ENCODE measurements at places on chromosomes 11 and 22.

DNA sequence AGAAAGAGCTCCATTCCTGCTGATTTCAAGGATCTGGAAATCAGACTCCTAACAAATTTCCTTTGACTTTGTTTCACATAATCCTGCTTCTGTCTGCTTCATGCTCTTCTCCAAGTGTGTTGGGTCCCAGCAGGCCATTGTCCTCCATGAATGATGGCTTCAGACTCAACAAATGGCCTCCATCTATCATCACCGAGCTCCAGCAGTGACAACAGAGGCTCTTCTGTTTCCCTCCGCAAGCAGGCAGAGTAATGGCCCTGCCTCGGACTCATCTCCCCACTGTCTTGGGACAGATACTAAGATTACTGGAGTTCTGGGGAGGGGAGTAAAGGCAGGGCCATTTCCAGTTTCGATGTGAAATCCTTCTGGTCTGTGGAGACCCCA lies 127.3 kb downstream of the TENM4 start:
- H3K36me3 ChIP-seq: no peaks in the 10 kb centered on the region
- no peak for DNase-seq
- H3K4me3 ChIP-seq: no peak overlapping the region

DNA sequence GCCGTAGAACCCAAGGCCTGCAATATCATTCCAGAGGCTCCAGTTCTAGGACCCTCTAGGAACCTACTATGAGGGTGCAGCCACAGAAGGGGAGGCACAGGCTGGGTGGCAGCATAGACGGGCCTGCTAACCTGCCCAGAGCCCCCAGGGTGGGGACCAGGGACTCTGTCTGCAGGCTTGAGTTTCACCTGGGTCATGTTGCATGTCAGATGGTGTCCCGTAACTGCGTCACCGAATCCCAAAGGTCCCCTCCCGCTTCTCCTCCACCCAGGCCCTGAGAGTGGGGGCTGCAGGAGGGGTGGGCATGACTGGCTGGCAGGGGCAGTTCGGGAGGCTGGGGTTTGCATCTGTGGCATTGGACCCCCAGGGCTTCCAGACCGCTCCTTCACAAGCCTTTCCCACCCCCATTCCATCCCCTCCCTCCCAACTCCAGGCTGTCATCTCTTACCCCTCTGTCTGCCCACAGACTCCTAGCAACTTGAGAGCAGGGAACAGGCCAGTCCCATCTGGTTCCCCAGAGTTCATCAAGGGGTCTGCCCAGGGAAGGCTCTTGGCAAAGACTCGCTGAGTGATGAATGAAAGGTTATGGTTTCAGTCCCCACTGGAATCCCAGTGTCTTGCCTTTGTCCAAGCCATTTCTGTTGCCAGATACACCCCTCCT lies 16.3 kb downstream of the MYO7A start:
- no peak overlapping the region for H3K4me3 ChIP-seq
- no peak for DNase-seq
- peaks cover 33% of the 10 kb centered on the region for H3K4me1 ChIP-seq
- H3K27ac ChIP-seq: no peak overlapping the region
- peaks cover 4% of the 10 kb centered on the region for H3K27me3 ChIP-seq
- H3K36me3 ChIP-seq: no peaks in the 10 kb centered on the region

DNA sequence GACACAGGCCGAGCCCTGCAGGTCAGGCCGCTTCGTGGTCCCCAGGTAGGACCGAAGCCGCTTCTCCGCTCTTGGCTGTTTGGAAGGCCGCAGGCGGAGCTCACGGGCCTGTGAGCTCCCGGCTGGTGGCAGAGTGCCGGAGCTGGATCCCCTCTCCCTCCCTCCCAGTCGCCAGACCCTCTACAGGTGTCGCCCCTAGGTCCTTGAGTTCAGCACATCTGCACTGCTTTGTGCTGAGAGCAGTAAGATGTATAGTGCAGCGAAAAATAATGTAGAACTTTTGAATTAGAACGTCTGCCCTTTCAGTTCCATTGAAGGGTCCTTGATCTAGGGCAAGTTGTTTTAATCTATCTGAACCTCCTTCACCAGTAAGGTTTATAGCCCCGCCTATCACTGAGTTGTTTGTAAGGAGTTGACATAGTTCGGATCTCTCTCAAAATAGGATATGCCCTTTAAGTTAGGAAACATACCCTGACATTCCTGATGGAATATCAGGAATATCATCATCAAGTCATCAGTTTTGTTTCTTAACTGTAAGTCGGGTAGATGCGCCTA lies 419 bp downstream of the ANKRD49 start:
- H3K4me3 ChIP-seq: peak overlapping the region; percentile 85
- H3K27me3 ChIP-seq: no peaks in the 10 kb centered on the region
- peaks cover 12% of the 10 kb centered on the region for H3K36me3 ChIP-seq
- H3K4me1 ChIP-seq: peaks cover 12% of the 10 kb centered on the region

- no peaks in the 10 kb centered on the region for H3K27me3 ChIP-seq
- no peak overlapping the region for H3K27ac ChIP-seq
- H3K4me3 ChIP-seq: no peak overlapping the region
- no peaks in the 10 kb centered on the region for H3K36me3 ChIP-seq
- no peak for DNase-seq
Observed at GRCh38 chr11:91396236-91397133, 828.1 kb upstream of the FAT3 start.

DNA sequence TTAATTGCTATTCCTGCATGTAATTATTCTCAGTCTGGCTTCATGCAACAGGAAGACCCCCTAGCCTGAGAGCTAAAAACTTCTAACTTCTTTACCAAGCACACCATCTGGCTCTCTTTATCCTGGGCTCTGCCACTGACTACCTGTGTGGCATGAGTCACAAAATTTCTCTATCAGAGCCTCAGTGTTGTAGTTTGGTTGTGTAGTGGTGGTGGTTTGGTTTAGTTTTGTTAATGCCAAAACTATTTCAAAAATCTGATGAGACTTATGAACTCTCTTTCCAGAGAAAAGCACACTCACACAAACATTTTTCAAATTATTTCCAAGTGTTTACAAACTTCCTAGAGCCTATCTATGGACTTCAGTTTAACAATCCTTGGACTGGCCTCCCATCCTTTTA lies 7.5 kb upstream of the IL17RA start:
- H3K36me3 ChIP-seq: no peaks in the 10 kb centered on the region
- no peak for DNase-seq
- H3K4me1 ChIP-seq: no peaks in the 10 kb centered on the region
- no peaks in the 10 kb centered on the region for H3K27me3 ChIP-seq

DNA sequence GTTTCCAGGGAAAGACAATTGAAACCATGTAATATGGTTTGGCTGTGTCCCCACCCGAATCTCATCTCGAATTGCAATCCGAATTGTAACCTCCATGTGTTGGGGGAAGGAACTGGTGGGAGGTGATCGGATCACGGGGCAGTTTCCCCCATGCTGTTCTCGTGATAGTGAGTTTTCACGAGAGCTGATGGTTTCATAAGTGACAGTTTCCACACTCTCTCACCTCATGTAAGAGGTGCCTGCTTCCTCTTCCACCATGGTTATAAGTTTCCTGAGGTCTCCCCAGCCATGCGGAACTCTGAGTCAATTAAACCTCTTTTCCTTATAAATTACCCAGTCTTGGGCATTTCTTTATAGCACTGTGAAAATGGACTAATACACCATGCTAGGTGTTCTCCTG lies 148.3 kb upstream of the CADM1 start:
- no peak overlapping the region for H3K4me3 ChIP-seq
- DNase-seq: no peak
- H3K36me3 ChIP-seq: no peaks in the 10 kb centered on the region
- H3K4me1 ChIP-seq: peaks cover 22% of the 10 kb centered on the region

GRCh38 chr11:131064373-131064991 lies 148.2 kb upstream of the SNX19 start:
- DNase-seq: peak; percentile 88
- peaks cover 5% of the 10 kb centered on the region for H3K4me1 ChIP-seq
- no peaks in the 10 kb centered on the region for H3K36me3 ChIP-seq

DNA sequence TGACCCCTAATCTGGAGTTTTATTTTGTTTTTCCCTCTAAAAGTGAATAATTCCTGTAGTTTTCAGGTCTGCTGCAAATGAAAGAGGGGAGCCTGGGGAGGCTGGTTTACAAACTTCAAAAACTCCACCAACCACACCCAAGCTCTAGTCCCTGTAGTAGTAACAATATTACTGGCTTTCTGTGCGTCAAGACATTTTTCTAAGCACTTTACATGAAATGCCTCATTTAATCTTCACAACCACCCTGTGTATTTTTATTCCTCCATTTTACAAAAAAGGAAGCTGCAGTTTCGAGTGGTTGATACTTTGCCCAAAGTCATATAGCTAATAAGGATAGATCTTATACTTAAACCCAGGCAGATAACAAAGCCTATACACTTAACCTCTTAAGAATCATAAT lies 23.5 kb downstream of the CTNND1 start:
- H3K27ac ChIP-seq: no peak overlapping the region
- H3K36me3 ChIP-seq: no peaks in the 10 kb centered on the region
- H3K27me3 ChIP-seq: no peaks in the 10 kb centered on the region
- no peak for DNase-seq
- peaks cover 45% of the 10 kb centered on the region for H3K4me1 ChIP-seq

GRCh38 chr11:86117712-86118063 lies 48.8 kb upstream of the PICALM start:
- H3K4me1 ChIP-seq: no peaks in the 10 kb centered on the region
- H3K27me3 ChIP-seq: no peaks in the 10 kb centered on the region
- no peaks in the 10 kb centered on the region for H3K36me3 ChIP-seq
- H3K4me3 ChIP-seq: no peak overlapping the region
- H3K27ac ChIP-seq: no peak overlapping the region

GRCh38 chr11:65317025-65317786 lies 2.5 kb downstream of the CDC42EP2 start:
- peaks cover 26% of the 10 kb centered on the region for H3K4me1 ChIP-seq
- H3K27me3 ChIP-seq: peaks cover 30% of the 10 kb centered on the region
- peak overlapping the region; percentile 24 for H3K4me3 ChIP-seq
- H3K27ac ChIP-seq: no peak overlapping the region
- peak; percentile 69 for DNase-seq

- H3K36me3 ChIP-seq: no peaks in the 10 kb centered on the region
- no peak overlapping the region for H3K4me3 ChIP-seq
- no peaks in the 10 kb centered on the region for H3K4me1 ChIP-seq
- H3K27ac ChIP-seq: no peak overlapping the region
Observed at GRCh38 chr11:91947215-91947820, 277.3 kb upstream of the FAT3 start.

DNA sequence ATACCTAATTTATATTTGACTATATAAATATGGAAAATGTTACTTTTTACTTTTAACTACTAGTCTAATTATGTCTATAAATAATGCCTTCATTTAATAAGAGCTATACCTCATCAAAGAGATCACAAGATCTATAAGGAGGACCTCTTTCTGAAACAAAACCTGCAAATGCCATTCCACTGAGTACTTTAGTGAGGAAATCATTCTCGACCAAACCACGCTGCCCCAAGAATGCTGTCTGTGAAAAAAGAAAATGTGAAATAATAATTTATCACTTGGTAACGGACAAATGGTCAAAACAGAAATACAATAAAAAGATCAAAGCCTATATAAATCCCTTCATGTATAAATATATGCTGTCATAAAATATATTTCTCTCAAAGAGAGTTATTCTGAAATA lies 301.7 kb downstream of the SBF2 start:
- no peak overlapping the region for H3K4me3 ChIP-seq
- H3K27ac ChIP-seq: no peak overlapping the region
- H3K36me3 ChIP-seq: peaks cover 3% of the 10 kb centered on the region
- H3K4me1 ChIP-seq: no peaks in the 10 kb centered on the region

DNA sequence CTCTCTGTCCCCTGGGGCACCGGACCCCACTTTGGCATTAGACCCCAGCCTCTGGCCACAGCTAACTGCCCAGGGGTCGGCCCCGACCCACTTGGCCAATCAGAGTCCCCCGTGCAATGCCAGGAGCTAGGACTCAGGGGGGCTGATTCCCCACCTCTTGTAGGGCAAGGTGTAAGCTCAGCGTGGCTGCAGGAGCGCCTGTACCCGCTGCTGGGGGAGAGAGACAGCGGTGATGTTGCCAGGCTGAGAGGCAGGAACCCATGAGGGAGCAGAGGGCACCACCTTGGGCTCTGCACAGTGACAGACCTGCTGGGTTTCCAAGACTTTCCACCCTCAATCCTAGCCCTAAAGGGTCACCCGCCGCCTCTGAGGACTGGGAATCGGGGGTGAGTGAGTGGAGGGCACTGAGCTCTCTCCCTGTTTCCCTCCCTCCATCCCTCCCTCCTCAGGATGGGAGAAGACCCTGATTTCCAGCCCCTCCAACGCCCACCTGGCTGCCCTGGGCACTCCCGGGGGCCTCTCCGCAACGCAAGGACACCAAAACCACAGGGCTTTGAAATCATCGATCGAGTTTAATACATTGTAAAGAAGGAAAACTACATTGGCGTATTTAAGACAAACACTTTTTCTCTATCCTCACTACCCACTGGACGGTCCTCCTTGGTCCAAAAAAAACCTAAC lies 128.4 kb downstream of the ARHGAP8 start:
- DNase-seq: no peak
- no peaks in the 10 kb centered on the region for H3K4me1 ChIP-seq
- no peak overlapping the region for H3K4me3 ChIP-seq
- H3K27ac ChIP-seq: no peak overlapping the region
- peaks cover 4% of the 10 kb centered on the region for H3K36me3 ChIP-seq
- H3K27me3 ChIP-seq: no peaks in the 10 kb centered on the region

Measured in neural progenitor cell (in vitro differentiated cells).